ENCODE measurements at places on chromosomes 16 and 17.

DNA sequence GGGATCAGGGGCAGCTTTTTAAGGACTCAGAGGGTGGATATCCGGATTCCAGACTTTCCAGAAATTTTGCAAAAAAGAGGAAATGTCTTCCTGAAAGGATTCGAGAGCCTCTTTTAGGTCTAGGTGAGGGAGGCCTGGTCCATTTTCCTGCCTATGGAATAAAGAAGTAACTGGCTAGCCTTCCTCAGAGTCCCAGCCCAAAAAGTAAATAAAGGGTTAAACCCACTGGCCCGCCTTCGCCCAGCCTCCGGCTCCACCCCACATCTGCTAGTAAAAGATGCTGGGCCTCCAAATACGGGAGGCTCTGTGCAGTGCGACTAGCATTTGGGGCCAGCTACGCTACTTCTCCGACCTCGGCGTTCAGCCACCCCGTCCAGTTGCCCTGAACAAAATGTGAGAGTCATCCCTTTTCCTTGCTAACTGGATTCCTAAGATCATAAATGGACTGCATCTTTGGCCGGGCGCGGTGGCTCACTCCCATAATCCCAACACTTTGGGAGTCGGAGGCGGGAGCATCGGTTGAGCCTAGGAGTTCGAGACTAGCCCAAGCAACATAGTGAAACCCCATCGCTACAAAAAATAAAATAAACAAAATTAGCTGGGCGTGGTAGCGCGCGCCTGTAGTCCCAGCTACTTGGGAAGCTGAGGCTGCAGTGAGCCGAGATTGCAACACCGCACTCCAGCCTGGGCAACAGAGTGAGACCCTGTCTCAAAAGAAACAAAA, 824 bp upstream of the MPP2 start:
- no peak for DNase-seq

GRCh38 chr17:43211480-43212402, at the start of gene TMEM106A:
Gene TMEM106A (plus strand): TSS chr17:43211875. CDS start chr17:43213042, 1,167 bp downstream.
- DNase-seq, result peak; percentile 38

GRCh38 chr17:59791603-59792457, 84.4 kb downstream of the VMP1 start:
- no peak for DNase-seq

DNA sequence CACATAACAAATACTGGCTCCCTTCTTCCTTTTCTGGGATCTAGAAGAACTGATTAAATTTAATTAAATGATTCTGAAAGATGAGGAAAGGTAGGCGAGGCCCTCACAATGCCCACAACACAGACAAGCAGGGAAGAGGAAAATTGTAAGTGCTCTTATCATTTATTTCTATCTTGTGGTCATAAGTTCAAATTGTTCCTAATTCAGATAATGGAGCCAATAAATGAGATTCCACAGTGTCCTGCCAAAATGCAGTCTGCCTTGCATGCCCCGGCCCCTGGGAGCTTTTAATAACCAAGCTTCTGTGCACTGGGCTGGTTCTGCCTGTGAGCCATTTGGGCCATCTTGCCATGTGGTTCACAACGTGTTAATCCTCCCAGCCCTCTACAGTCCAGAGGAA, 97.0 kb downstream of the CMC2 start:
- no peak for DNase-seq
